ENCODE measurements at places on chromosomes 4 and X. TPM values are rescaled to one million over a fixed set of nuclear protein-coding genes. Genes with fewer than 3 reads are reported as not detected.

The AMTN gene
- not detected for total RNA-seq

The PAK3 gene
- 0.16 TPM for total RNA-seq

The F8A1 gene
- total RNA-seq, result 19.8 TPM

The MAGEB17 gene
- total RNA-seq, result not detected

The RPS6KA6 gene
- total RNA-seq, result 0.69 TPM

Data from endothelial cell of umbilical vein (primary cell).